Esophagus muscularis mucosa (tissue), 4 donors: ENCODE measurements at places on chromosomes 1 and 21. TPM values are rescaled to one million over a fixed set of nuclear protein-coding genes. Genes with fewer than 3 reads are reported as not detected.
A peak's percentile ranks its signal among the peaks of the same experiment; 100 is the strongest.

Gene FMO4
- total RNA-seq, result 1.7 TPM

DNA sequence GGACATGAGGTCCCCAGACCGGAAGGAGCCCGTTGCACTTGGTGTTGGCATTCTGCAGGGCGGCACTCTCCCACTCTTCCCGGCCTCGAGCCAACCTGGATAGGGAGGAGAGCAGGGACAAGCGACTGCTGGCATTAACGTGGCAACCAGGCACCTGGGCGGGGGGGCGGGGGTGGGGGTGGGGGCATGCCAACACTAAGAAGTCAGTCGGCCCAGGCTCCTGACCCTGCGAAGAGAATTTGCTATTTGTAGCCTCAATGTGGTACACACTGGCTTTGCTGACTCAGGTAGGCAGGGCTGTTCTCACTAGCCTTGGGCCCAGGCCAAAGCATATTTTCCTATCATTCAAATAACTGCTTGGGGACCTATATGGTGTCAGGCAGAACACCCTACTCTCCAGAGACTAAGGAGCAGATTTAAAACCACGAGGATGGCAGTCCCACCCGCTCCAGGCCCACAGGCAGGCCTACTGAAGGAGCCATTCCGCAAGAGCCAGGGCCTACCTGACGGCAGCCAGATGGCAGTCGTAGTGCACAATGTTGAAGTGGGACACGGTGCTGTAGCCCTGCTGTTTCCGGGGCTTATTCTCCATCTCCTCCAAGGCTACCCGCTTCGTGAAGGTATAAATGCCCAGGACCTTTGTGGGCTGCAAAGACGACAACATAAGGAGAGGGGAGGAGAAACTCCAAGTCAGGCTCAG lies 123.7 kb downstream of the UBR4 start:
- DNase-seq, result no peak
- no peak overlapping the region for H3K27ac ChIP-seq
- H3K4me1 ChIP-seq, result peaks cover 17% of the 10 kb centered on the region
- H3K36me3 ChIP-seq, result peaks cover 97% of the 10 kb centered on the region
- H3K27me3 ChIP-seq, result no peaks in the 10 kb centered on the region
- H3K4me3 ChIP-seq, result no peak overlapping the region

GRCh38 chr1:54798769-54799641 lies 2.1 kb downstream of the TTC22 start:
- no peaks in the 10 kb centered on the region for H3K27me3 ChIP-seq
- H3K4me1 ChIP-seq, result peaks cover 14% of the 10 kb centered on the region
- H3K36me3 ChIP-seq, result no peaks in the 10 kb centered on the region

DNA sequence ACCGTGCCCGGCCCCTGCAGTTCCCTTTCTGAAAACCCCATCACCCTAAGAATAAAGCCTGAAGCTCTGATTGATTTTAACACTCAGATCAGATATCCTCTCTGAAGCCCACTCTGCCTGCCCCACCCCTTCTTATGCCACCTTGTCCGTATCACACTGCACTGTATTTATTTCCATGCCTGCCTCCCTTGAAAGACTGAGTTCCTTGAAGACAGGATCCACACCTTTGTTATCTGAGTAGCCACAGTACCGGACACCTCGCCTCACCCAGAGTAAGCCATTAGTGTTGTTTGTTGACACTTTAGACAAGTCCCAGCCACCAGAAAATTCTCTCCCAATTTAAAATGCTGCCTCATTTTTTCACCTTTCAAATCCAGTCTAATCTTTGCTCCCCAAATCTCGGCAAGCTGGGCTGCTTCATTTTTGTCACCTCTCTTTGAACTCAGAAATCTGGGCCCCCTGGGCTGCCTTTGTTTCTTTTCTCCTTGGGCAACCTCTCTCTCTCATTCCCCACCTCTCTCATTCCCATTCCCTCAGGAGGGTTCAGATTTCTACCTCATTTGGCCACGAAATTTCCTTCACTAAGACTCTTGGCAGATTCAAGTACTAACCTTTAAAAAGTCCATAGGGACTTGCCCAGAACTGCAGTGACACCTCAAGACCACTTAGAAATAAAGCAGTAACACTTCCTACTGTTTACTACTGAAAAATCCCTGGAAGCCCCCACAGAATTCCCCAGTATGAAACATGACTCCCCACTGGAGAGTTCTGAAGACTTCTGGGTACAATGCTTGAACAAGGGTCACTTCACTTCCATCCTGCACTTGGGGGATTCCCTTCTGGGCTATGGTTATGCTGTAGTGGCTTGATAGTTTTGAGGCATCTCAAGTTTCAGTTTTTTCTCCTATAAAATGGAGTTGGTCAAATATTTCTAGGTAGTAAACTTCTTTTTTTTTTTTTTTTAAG lies 8.7 kb upstream of the PPP1R15B start:
- H3K27me3 ChIP-seq, result no peaks in the 10 kb centered on the region
- H3K27ac ChIP-seq, result no peak overlapping the region
- no peak for DNase-seq
- no peak overlapping the region for H3K4me3 ChIP-seq
- H3K4me1 ChIP-seq, result peaks cover 40% of the 10 kb centered on the region
- peaks cover 42% of the 10 kb centered on the region for H3K36me3 ChIP-seq

Gene CASQ2
- total RNA-seq, result 138 TPM

DNA sequence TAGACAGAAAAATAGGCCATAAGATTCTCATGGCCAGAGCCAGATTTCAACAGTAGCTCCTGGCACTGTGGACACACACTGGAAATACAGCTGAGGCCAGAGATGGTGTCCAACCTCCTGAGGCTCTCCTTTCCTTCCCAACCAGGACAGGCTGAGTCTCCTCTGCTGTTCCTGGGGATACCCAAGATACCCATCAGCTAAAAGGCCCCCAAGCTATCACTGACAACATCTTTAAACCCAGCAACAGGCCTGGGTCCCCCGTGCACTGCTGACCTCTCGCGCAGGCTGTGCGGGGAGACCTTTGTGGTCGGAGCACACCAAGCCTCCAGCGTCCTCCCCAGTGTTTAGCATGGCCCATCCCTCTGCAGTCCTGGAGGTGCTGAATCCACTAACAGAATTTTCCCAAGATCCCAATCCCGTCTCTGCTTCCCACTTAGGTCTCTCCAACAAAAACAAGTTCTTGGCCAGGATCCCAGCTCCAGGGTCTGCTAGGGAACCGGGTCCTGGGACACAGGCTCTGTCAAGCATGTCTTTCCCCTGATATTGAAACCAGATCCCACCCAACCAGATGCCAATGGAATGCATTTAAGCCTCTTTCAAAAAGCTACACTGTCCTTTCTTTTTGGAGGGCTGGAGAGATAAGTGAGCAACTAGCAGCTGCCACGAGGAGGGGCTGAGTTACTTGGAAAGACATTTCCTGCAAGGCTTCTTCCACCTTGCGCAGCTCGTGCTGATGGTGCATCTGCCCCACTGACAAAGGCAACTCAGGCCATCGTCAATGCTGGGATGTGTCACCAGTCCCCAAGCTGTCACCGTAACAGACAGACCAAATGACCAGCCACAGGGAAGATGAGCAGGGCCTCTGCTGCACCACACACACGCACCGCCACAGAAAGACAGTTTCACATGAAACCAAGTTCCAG lies 73.2 kb downstream of the BCAR3 start:
- H3K27me3 ChIP-seq, result no peaks in the 10 kb centered on the region
- DNase-seq, result no peak

- no peaks in the 10 kb centered on the region for H3K27me3 ChIP-seq
- no peak overlapping the region for H3K27ac ChIP-seq
- H3K4me1 ChIP-seq, result no peaks in the 10 kb centered on the region
Measured at GRCh38 chr1:25148673-25149300, 83.5 kb downstream of the SYF2 start.

- H3K4me1 ChIP-seq, result peaks cover 8% of the 10 kb centered on the region
- H3K4me3 ChIP-seq, result no peak overlapping the region
- no peak for DNase-seq
- no peaks in the 10 kb centered on the region for H3K27me3 ChIP-seq
- H3K27ac ChIP-seq, result no peak overlapping the region
- no peaks in the 10 kb centered on the region for H3K36me3 ChIP-seq
Measured at GRCh38 chr1:23593556-23594148, 34.4 kb upstream of the ID3 start.

DNA sequence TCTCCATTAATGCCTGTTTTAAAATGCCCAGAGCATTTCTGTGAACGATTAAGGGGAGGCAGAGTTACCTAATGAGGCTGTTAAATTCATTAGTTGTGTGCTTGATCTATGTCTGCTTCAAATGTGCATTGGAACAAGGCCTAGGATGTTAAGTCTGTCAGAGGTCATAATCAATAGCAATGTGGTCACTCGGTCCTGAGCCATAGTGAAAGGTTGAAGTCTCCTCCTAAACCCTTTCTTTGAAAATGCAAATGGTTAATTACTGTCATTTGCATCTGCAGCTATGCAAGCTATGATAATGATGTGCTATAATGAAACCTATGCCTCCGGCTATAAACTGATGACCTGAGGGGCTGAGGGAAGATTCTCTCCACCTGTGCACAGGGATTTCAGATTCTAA lies 114.2 kb upstream of the NR5A2 start:
- no peaks in the 10 kb centered on the region for H3K36me3 ChIP-seq
- no peaks in the 10 kb centered on the region for H3K27me3 ChIP-seq
- no peak overlapping the region for H3K4me3 ChIP-seq
- H3K4me1 ChIP-seq, result no peaks in the 10 kb centered on the region

Gene RNF207
- 10.8 TPM for total RNA-seq

GRCh38 chr1:110438893-110439292 lies 12.1 kb upstream of the PROK1 start:
- H3K36me3 ChIP-seq, result no peaks in the 10 kb centered on the region
- H3K27ac ChIP-seq, result no peak overlapping the region
- H3K4me1 ChIP-seq, result no peaks in the 10 kb centered on the region
- no peak for DNase-seq
- H3K4me3 ChIP-seq, result no peak overlapping the region

Gene KRTAP10-4
- total RNA-seq, result not detected

DNA sequence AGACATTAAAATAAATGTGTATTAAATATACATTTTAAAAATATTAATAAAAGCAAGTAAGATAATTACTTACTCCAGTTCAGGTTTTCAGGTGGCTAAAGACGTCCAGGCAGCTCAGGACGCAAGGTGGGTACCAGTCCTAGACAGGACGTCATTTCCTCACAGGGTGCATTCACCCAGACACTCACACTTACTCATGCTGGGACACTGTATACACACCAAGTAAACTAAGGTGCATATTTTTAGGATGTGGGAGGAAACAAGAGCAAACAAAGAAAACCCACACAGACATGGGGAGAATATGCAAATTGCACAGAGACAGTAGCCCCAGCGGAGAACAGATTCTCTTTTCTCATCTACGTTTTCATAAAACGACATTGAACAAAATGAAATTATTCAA lies 457.9 kb downstream of the BRINP3 start:
- H3K36me3 ChIP-seq, result no peaks in the 10 kb centered on the region
- H3K27me3 ChIP-seq, result no peaks in the 10 kb centered on the region
- no peak for DNase-seq
- no peak overlapping the region for H3K4me3 ChIP-seq
- H3K27ac ChIP-seq, result no peak overlapping the region

DNA sequence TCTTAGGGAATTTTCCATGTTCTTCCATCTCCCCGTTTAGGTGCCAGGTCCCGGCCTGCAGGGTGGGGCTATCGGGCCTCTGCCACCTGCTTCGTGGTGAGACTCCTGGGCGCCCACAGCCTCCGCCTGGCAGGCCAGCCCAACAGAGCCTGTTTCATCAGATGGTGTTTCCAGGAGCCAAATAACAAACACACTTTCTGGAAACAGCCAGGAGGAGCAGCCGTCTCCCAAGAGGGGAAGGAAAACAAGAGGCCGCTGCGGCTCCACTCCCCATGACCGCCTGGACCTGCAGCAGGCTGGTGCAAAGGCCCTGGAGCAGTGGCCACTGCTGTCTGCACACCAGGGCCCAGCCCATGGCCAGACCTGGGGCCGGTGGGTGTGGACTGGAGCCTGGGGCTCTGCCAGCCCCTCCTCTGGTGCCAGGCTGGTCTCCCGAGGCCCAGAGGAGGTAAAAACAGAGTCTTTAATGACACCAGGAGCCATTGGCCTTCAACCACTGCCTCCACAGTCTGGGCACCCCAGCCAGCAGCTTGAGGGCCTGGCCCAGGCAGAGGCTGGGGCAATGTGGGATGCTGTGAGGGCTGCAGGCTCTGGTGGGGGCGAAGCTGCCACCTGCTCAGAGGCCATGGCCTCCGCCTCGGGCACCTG lies 55.0 kb downstream of the SLX9 start:
- H3K27ac ChIP-seq, result peak overlapping the region; percentile 95
- H3K36me3 ChIP-seq, result no peaks in the 10 kb centered on the region
- no peak overlapping the region for H3K4me3 ChIP-seq
- H3K27me3 ChIP-seq, result no peaks in the 10 kb centered on the region
- peaks cover 34% of the 10 kb centered on the region for H3K4me1 ChIP-seq
- DNase-seq, result no peak
